ENCODE measurements at places on chromosomes 4 and X.

- DNase-seq: no peak
These were observed 14.5 kb downstream of the MRPL1 start for GRCh38 chr4:77877167-77877566.

- DNase-seq: no peak
These were observed 30.5 kb upstream of the PRKX start for GRCh38 chrX:3743801-3744439.

DNA sequence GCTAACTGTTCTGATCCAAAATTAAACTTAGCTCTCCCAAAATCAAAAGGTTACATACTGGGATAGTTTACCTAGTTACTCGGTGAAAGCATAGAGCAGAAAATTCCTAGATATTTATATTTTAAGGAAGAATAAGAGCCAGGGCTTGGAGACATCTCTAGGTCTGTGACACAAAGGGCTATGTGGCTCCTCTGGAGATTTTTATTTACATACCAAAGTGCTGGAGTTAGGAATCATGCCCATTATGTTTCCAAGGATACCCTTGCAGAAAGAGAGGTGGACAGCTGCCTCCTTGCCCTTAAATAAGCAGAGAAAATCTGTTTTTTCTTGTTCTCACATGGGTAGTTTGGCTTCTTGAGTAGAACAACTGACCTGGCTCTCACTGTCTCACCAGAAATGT is 9.0 kb downstream of the COX7B2 start:
- no peak for DNase-seq

DNA sequence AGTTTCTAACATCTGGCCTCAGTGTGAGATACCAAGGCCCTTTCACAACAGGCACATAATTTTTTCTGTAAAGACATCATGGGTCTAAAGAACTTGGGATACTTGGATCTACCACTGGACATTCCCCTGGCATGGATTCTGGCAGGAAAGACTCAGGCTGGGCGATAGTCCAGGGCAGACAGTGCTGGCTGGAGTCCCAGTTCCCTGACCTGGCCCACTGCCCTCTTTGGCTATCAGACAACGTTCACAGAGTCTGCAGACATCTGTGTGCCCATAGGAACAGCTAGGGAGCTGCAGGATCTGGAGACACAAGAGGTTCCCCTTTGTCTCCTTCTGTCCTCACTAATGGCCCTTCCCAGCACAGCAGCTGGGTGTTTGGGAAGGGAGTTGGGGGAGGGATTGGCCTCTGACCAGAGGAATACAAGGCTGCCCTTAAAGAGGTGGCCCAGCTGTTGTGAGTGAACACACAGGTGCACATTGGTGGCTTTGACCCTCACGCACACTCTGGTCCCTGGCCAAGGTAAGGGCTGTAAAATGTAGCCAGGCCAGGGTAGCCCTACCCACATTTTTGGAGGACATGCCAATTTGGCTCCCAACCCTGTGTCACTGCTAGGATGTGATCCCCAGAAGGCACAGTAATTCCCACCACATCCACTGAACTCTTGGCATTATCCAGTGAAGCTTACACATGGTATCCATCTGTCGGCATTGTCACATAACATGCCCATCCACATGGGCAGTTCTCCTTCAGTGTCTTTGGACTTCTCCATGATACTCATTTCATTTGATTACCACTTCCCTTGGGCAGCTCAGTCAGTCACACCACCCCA is 72.3 kb downstream of the SOX3 start:
- DNase-seq: no peak

GRCh38 chr4:74625981-74626380 is 168.3 kb downstream of the BTC start:
- DNase-seq: no peak

- no peak for DNase-seq
These were observed 20.4 kb upstream of the PUDP start for GRCh38 chrX:7168371-7168770.
